ENCODE measurements at places on chromosomes 11 and 22.

- DNase-seq, result no peak
Observed at GRCh38 chr11:1043563-1044096, 7.1 kb upstream of the MUC6 start.

DNA sequence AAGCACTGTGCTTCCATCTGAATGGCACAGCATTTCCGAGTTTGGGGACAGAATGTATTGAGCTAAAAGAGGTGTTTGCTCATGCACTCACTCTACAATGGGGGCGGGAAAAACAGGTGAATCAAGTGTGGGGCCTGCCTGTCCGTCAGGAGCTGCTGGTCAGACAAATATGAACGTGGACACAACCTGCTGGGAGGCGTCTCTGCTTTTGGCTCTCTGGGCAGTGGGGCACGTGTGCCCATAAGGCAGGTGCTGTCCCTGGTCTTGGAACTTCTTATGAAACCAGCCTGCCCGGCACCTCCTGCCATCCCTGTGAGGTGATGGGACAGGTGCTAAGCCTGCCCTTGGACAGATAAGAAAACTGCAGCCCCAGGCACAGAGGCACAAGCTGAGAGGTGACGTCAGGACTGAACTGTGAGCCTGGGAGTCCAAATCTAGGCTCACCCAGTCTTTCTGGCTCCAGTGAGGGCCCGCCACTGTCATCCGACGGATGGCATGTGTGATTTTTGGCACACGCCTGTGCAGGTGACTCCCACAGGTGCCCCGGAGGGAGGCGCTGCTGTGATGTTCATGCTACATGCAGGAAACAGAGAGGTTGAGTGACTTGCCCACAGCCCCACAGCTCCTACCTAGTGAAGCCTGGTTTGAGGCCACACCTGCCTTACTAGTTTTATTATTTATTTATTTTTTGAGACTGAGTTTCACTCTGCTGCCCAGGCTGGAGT, 51.6 kb downstream of the SMIM38 start:
- DNase-seq, result no peak

- DNase-seq, result no peak
Observed at GRCh38 chr11:1230121-1230455, 7.2 kb downstream of the MUC5B start.

DNA sequence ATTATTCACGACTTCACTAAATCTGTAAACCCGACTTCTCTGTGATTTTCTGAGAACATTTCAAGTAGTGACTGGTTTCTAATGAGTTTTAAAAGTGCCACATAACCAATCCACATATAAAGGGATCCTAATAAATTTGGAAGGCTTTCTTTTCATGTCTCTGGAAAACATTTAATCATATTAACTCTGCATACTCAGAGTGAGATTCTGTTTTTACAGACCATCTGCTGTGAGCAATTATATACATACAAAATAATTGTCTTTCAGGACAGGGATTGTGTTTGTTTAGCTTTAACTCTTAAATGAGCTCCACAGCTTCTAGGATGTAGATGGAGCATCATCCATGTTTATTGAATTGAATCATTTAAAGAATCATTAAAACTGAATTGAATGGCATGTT, 65.1 kb downstream of the PRMT3 start:
- no peak for DNase-seq

GRCh38 chr11:129719037-129719436, 96.6 kb upstream of the TMEM45B start:
- DNase-seq, result no peak

DNA sequence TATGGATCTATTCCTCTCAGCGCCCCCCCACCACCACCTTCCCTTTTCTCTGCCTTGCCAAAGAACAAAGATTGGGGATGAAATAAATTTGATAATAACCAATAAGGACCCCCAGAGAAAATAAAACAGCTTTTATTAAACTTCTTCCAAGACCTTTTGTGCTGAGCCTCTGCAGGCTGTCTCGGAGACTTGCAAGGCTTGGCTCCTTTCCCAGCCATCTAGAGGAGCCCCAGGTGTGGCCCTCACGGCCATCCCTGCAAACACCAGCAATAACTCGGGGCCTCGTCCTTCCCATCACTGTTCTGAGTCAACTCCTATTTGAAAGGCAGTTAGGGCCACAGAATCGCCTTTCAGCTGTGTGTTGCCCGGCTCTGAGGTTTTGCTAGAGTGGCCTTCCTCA, 51.2 kb upstream of the LMO1 start:
- DNase-seq, result no peak

DNA sequence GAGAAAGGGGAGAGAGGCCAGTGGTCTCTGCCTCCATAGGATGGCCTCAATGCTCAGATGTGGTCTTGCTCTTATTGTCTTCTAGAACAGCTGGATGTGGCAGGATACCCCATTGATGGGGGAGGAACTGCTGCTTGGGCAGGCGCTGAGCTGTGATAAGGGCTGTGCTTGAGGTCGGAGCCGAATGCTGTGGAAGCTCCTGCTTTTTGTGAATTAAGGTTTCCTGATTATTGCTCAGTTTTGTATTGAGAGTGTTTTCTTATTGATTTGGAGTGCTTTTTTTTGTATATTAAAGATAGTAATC, 57.2 kb downstream of the CABIN1 start:
- no peak for DNase-seq

DNA sequence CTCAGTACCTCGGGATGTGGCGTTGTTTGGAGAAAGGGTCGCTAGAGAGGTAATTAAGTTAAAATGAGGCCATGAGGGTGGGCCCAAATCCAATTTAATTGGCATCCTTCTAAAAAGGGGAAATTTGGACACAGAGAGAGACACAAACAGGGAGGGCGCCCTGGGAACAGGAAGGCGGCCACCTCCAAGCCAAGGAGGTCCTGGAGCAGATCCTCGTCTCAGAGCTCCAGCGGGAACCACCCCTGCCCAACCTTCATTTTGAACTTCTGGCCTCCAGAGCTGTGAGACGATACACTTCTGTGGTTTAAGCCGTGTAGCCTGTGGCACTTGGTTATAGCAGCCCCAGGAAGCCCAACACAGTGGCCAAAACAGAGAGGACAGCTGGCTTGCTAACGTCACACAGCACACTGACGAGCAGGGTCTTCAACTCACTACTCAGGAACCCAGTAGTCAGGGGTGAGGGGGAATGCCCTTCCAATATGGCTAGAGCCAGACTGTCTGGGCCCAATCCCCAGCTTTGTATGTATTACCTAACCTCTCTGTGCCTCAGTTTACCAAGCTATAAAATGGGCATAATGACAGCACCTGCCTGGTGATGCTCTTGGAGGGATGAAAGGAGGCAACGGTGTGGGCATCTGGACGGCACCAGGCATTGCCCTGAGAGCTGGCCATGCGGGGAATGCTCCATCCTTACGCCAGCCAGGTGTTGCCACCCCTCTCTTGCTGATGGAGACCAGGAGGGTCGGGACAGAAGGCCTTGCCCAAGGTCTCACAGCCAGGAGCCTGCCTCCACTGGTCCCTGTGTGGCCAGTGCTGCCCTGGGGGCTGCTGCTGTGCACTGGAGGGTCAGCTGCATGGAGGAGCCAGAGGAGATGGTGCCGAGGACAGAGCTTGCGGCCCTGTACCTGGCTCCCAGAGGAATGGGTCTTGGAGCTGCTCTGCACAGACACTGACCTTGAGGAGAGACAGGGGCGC, 53.3 kb upstream of the LINC01488 start:
- no peak for DNase-seq

DNA sequence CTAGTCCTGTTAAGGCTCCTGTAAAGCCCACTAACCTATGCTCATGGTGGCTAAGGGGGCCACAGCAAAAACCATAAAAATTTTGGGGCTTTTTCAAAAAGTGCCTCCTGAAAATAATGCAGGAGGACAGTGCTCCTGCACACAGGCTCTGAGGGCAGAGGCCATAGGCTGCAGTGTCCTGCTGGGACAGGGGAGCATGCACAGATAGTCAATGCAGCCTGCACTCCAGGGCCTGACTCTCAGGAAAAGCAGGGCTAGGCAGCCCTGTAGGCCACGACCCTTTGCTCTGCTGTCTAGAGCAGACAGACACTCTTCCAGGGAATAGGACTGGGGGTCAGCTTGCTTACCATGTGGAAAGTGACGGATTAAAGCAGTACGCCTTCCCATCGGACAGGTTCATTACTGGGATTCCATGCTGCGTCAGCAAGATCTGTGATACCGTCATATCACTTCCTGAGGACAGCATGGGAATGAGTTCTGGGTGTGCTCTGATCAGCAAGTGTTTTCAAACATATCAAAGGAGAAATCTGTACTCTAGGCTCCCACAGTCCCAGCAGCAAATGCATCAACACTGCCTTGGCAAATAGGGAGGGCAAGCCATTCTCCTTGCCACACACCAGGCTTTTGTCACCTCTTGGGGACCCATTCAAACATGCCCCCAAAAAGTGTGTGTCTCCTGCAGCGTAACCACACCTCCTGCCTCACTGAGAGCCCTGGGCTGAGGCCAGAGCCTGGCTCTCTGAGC, 64.1 kb upstream of the CLTCL1 start:
- no peak for DNase-seq

- no peak for DNase-seq
Observed at GRCh38 chr11:62707277-62707861, at the start of the genes BSCL2 and GNG3. TSS of gene BSCL2 (minus strand) at chr11:62707424. CDS start at chr11:62707195, 229 bp downstream. TSS of gene GNG3 (plus strand) at chr11:62707676. CDS start at chr11:62708296, 620 bp downstream.

DNA sequence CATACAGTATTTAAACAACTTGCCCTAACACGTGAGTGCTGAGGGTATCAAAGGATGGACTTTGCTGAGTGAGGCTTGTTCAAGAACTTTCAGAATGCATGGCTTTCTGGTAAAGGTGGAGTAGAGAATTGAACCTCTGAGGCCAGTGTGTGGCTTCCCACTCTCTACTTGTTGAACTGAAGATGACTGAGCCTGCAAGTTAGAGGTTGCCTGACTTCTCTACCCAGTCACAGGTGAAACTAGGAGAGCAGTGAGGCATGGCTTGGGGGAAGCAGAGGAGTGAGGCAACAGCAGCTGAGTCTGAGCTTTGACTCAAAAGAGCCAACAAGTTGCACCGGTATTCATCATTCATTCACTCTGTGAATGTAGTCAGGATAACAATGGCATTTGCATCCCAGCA, 256.4 kb upstream of the SESN3 start:
- peak; percentile 81 for DNase-seq

- DNase-seq, result peak; percentile 36
Observed at GRCh38 chr22:25448435-25449051, 115.9 kb upstream of the GRK3 start.

DNA sequence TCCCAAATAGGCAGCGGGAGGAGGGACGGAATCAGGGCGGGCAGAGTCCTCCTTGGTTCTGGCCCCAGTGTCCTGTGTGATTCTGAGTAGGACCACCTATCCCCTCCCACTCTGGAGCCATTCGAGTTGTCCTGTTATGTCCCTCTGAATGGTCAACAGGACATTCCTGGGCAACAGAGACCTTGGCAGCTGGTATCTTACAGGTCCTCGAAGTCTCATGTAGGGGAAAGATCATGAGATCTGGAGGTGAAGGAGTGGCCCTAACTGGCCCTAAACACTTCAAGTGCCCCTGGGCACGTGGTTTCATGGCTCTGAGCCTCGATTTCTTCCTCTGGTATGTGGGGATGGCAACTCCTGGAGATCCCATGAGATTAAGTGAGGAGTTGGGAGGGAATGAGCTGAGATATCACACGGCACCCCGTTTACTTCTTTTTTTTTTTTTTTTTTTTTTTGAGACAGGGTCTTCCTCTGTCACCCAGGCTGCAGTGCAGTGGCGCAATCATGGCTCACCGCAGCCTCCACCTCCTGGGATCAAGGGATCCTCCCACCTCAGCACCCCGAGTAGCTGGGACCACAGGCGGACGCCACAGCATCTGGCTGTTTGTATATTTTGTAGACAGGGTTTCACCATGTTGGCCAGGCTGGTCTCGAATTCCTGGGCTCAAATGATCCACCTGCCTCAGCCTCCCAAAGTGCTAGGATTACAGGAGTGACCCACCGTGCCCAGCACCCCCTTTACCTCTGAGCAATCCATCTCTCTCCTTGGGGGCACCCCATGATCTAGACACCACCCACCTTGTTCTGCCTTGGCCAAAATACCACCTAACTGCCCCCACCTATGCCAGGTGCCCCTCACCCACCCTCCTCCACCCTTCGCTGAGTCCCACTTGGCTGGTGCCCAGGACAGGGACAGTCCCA, 6.8 kb downstream of the LIF start:
- no peak for DNase-seq

DNA sequence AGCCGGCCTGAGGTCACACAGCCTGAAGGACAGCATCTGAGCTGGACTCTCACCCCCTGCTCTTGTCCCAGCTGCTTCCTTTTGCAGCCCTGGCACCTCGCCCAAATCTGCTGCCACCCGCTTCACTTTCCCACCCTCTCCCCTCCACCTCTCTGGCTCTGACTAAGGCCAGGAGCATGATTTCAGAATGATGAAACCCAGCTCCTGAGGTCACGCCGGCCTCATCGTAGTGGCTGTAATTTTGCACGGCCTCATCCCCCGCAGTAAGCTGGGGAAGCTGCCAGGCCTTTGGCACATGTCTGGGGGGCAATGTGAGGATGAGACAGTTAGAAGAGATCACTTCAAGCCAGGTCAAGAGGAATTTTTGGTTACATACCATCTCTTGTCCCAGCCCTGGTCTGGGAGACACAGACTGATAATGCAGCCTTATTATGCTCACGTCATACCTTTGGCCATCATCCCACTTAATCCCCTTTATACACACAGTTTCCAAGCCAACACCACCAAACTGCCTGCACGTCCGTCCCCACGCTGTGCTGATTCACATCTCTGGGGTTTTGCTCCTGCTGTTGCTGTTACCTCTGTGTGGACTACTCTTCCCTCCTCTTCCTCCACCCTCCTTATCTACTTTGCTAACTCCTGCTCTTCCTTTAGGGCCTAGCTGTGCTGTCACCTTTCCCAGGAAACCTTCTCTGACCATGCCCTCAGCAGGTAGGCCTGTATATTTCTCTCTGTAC, 58.1 kb downstream of the CHRDL2 start:
- no peak for DNase-seq

DNA sequence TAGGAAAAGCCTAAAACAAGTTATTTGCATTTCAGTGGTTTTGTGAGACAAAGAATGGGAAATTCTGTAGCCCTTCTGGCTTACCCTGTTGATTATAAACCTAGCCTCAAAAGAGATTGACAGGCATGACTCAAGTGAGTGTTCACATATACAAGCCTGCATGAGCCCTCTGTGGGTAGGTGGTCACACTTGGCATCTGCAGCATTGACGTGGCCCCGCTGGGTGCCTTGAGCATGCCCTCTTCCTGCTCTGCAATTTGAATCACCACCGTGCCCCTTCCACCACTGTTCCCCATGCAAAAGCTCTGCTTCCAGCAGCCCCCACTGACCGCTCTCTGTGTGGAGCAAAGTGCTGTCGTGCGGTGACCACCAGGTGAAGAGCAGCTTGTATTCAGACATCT, 21.0 kb upstream of the ADSL start:
- DNase-seq, result peak; percentile 49

- DNase-seq, result no peak
Observed at GRCh38 chr22:32904044-32904443, 102.5 kb downstream of the TIMP3 start.

DNA sequence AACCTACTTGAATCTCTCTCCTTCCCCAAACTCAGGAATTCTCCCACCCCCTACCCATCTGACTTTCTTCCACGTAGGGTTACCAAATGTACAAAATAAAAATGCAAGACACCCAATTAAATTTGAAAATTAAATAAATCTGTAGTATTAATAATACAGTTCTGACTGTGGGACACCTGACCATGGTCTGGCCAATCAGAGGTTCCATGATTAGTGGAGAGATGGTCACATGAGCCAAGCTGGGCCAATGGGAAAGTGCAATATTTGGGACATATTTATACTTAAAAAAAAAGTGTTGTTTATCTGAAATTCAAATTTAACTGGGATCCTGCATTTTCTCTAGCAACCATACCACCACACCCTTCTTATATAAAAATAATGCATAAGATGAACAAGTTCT, 29.8 kb upstream of the ASPHD2 start:
- DNase-seq, result no peak

Data from GM10248 (cell line).